Thymus (tissue), 14 donors: ENCODE measurements at places on chromosomes 13 and 19.

DNA sequence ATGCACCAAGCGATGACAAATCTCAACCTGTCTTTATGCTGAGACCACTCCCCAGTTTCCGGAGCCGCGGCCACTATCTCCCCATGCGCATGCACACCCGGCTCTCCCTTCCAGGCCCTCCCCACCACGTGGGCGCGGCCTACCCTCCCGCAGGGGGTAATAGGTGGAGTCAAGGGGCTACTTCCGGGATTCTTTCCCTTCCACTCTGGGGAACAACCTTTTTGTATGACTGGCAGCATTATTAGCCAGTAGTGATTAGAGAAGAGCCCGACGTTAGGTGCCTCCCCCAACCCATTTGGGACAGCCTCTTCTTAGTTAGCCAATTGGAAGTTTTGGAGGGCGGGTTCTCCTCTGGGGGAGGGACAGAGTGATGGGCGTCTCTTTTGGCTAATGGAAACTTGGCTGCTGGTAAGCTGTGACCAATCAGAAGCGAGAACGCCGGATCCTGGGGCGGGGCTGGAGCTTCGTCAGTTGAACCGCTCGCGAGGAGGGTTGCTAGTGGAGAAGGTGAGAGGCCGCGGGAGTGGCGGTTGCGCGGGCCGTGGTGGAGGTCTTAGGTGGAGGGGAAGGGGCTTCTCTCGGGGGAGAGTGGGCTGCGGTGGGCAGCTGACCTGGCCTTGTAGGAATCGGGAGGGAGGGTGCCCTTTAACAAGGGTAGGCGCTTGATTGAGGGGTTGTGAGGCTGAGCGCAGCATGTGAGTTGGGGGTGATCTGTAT, at the start of gene CCDC61:
Gene CCDC61 (plus strand): TSS at position 470 of the 717 bp plus-strand sequence. CDS start 7,552 bp downstream, outside the sequence.
- DNase-seq, result peak; percentile 100

- no peak for DNase-seq
These were observed 561.2 kb upstream of the SLITRK1 start for GRCh38 chr13:84443463-84443862.

- no peak for DNase-seq
These were observed 12.1 kb downstream of the PIN1 start for GRCh38 chr19:9847087-9847671.

DNA sequence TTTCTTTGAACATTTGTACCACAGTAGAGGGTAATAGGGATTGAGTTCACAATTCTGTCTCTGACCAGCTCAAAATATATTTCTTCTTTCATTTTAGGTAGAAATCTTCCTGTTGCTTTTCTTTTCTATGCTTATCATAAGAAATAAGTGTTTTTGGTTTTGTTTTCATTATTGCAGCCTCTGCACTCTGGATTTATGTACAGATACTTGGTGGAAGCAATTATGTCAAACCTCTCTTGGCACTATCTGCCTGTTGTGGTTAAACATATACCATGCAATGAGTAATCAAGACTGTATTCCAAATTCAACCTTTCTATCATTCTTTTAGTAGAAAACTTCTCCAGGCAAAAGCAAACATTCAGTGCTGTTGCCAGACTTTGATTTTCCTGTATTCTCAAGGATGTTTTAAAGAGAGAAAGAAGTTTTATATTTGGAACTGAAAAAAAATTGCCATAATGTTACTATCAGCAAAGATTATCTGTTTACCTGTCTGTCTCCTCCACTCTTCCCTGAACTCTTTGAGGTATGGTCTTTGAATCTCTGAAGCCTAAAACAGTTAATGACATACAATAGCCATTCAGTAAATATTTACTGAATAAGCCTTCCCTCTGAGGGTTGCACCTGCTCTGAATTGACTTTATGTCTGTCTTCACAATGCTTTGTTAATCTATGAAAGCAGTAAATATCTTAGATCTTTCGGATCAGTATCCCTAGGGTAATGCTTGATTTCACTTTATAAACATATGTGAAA, 612.5 kb upstream of the PRR20A start:
- no peak for DNase-seq

DNA sequence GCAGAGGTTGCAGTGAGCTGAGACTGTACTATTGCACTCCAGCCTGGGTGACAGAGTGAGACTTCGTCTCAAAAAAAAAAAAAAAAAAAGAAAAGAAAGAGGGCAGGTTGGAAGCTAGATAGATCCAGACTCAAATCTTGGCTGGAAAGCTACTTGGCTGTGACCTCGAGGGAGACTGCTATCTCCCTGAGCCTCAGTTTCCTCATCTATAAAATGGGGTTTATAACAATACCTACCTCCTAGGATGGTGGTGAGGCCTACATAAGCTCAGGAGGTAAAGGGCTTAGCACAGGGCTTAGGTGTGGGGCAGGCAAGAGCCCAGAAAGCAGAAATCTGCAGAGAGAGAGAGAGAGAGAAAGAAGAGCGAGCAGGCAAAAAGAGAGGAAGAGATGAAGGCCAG, 24.2 kb upstream of the DACT3 start:
- no peak for DNase-seq

- no peak for DNase-seq
These were observed 14.9 kb downstream of the STAP2 start for GRCh38 chr19:4323692-4324091.

DNA sequence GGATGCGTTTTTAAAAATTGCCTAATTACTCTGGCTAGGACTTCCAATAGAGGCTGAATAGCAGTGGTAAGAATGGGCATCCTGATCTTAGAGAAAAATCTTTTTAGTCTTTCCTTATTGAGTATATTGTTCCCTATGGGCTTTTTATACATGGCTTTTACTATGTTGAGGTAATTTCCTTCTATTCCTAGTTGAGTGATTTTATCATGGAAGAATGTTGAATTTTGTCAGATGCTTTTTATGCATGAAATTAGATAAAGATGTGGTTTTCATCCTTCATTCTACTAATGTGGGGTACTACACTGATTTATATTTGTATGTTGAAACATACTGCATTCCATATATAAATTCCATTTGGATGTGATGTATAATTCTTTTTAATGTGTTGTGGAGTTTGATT, 2673.8 kb downstream of the PCDH9 start:
- no peak for DNase-seq

DNA sequence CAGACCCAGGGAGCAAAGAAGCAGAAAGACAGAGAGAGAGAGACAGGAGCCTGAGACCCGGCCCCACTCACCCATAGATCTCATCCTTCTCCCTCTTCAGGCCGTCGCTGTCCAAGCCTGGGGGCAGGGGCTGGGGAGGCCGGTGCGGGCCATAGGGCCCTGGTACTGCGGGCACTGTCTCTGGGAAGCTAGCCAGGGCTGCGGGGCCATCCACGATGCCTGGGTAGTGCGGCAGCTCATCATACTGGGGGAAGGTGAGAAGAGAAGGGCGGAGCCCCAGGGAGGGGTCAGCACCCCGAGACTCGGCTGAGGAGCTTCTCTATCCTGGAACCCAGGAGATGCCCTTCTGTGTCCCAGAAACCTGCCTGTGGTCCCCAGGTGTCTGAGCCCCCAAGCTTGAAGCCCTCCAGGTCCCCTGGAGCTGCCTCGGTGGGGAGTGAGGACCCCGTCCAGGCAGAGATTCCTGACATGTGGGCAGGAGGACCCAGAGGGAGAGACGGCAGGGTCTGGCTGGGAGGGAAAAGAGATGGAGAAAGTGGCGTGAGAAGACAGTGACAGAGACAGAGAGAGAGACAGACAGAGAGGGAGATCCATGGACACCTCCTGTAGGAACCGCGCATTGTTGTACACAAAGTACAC, 2.1 kb downstream of the MEIS3 start:
- DNase-seq, result no peak

DNA sequence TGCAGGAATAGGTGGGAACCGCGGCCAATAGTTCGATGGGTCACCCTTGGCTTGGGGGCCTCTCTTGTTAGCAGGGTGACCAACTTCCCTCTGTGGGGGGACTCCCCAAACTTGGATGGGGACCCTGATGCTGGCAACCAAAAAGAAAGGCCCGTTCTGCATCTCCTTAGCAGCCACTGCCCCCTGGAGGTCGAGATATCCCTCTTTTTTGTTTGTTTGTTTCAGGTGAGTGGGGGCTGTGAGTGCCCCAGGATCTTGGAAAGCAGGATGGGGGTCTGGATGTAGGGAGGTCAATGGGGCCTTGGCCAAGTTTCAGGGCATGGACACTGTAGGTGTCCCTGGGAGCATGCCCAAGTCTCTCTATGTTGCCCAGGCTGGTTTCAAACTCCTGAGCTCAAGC, 7.7 kb upstream of the CRTC1 start:
- DNase-seq, result no peak

GRCh38 chr13:63546524-63546923, 2130.9 kb upstream of the PCDH20 start:
- no peak for DNase-seq

DNA sequence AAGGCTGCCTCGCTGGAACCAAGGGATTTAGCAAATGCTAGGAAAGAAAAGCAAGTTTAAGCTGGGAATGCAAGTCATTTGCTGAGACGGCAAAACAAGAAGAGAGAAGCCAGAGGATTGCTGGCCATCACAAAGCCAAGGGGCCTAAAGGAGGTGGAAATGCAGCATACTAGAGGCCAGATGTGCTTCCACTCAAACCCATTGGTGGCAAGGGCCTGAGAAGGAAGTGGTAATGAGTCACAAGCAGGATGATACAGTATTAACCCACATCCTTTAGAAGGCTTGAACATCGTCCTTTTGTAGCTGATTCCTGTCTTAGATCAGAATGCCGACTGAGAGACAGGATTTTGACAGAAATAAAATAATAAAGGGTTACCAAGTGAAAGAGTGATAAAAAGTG, 68.2 kb downstream of the ITGBL1 start:
- DNase-seq, result no peak

GRCh38 chr13:55437162-55437561, 1703.6 kb upstream of the PRR20A start:
- no peak for DNase-seq

DNA sequence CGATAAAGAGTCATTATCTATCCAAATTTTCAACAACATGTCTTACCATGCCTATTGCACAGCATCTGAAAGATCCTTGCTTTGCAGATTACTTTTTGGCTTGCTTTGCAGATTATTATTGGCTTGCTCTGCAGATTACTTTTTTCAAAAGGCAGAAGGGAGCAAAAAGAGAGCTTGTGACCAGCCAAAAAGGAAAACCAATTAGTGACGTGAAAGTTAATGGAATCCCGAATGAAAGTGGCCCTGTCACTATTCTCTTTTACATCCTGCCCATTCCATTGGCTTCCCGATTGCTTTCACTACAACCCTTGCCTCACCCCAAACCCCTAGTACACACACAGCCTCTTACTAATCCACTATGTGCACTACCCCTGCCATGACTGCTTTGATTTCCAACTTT, 81.3 kb downstream of the LHFPL6 start:
- no peak for DNase-seq

DNA sequence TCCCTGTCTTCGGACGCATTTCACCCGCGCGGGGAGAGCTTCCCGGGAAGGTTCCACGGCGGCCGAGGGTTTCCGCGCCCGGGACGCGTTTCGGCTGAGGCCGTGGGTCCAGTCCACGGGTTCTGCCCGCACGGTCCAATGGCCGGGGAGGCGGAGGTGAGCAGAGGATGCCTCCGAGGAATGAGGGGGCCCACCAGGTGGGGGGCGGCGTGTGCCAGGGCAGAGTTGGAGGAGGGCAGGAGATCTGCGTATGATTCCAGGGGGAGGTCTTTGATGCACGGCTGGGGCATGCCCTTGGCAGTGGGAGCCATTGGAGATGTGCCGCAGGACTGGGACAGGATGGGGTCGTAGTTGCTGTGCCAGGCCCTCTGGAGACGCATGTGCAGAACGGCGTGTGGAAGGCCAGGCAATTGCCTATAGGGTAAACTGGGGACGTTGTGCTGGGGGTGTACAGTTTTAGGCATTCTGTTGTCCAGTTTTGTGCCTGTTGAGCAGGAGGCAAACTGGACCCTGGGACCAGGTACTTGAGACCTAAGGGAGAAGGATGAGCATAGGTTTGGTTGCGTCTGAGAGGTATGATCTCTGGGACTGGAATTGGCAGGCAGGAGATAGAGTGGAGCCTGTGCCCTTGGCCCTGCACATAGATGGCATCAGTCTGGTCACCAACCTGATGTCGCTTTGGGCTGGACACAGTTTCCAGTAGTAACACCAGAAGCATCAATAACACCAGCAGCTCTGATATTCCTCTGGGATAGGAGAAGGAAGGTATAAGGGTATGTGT, 751 bp downstream of the ZNF584 start:
- DNase-seq, result no peak

DNA sequence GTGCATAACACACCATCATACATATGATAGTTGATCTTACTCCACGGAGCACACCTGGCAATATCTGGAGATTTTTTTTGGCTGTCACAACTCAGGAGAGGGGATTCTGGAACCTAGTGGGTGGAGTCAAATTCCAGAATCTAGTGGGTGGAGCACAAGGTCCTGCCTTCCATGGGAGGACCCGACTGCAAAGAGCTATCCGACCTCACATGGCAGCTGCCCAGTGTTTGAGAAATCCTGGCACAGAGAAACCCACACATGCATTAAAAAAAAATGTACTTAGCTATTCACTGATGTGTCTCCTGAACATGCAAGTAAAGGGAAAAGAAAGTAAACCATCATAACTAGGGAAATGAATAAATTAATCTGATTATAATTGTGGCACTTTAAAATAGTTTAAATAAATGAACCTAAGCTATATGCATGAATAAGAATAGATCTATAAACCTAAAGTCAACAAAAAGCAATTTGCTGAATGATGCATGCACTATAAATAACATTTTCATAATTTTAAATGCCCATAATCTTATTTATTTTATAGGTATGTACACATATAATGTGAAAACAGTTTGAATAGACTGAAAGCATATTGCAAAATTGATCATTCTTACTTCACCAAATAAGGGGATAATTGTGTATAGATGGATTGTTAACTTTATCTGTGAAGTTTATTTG, 300.3 kb downstream of the MYO16 start:
- DNase-seq, result no peak

GRCh38 chr19:47436712-47437401, 17.5 kb upstream of the MEIS3 start:
- DNase-seq, result peak; percentile 57

DNA sequence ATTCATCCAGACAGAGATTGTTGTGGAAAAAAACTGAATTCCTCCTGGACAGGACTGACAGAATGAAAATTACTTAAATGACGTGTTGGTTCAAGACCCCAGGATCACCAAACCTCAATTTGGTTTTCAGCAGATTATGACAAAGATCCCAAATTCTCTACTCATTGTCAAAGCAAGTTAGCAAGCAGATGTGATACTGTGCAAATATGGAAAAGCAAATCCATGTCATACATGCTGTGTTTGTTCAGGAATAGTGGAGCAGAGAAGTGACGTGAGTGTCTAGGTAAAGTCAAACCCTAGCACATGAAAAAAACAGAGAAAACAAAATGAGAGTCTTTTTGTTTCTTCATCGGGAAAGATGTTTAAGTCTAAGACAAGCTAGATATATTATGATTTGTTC, 169.2 kb upstream of the NBEA start:
- no peak for DNase-seq
